Stimulated activated naive B cell treated with anti-CD40 and anti-IgM and Interleukin-4, amounts not matched to agents 10 μg/mL and 1 μg/mL and 100 μg/mL, for 72 hours (primary cell): ENCODE measurements at places on chromosomes 2 and 18.

DNA sequence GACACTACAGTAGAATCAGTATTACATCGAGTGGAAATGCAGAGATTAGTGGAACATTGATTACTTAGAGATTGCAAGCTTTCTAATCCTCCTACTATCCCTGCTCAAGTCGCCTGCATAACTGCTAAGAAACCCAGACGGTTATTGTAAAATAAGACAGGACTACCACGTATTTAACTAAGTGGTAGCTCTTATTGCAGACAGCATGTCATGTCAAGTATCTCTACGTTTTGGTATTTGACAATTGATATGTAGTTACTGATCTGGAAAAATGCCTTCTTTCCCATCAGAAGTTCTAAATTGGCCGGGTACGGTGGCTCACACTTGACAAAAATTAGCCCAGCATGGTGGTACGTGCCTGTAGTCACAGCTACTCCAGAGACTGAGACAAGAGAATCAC, 404.1 kb downstream of the CBLN2 start:
- no peak for DNase-seq

DNA sequence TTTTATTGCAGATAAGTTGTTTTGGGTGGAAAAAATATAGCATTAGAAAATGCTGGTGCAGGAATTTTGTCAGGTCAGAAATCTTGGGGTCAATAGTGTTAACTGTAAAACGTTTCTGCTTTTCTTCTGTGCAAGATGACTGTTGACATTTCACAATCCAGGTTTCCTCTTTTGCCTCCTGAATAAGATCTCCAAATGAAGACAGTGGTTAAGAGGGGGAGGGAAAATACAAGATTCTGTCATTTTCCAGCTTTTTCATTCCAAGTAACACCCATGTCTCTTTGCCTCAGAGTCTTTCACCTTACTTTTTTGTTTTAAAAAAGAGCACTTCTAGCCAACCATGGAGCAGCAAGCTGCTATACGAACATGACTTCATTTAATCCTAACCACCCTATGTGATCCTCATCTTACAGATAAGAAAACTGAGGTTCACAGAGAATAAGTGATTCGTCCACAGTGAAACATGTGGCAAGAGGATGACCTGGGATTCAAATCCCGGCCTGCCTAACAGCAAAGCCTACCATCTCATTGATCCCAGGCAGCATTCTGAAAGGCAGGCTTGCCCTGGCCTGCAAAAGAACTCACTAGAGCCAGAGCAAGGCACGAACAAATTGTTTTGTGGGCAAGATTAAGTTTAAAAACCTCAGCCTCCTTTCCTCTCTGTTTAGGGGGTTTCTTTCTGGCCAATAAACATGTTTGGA, 3.0 kb downstream of the PLEK start:
- no peak for DNase-seq

GRCh38 chr18:46265196-46266156, 161.3 kb downstream of the HAUS1 start:
- no peak for DNase-seq

GRCh38 chr18:9441061-9441460, 34.3 kb upstream of the RALBP1 start:
- DNase-seq: no peak

GRCh38 chr2:191311-192190, 72.3 kb downstream of the SH3YL1 start:
- no peak for DNase-seq

DNA sequence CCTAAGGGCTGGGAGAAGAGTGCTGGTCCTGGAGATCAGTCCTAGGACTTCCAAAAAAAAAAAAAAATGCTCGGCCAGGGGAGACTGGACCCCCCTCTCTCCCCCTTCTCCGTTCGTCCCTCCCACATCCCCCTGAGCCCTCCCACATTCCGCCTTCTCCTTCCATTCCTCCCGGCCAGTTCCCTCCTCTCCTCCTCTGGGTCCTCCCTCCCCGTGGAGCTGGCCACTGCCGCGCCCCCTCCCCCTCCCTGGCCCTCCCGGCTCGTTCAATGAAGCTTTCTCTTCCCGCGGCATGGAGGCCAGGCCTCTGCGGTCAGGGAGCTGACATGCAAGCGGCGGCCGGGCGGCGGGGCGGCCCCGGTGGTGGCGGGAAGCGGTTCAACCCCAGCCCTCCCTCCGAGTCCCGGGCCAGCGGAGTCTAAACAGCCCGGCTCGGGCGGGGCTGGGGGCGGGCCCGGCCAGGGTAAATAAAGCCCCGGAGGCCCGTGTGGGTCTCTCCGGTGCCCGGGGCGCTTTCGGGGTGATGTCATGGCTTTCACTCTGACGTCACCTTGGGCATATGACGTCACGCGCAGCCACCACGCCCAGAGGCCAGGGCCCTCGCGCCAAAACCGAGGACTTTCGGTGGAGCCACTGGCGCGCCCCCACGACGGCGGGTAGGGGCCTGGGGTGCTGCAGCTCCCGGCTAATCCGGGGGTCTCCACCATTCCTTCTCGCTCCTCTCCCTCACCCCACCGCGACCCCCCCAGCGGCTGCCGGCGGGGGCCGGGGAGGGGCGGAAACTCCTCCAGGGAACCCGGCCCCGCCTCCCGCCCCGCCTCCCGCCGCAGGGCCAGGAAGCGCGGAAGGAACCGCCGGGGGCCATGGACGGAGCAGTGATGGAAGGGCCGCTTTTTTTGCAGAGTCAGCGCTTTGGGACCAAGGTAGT, at the start of the genes DOK1 and LOXL3:
DOK1 (plus strand) TSS at position 829 of the 928 bp plus-strand sequence; CDS start at position 864, 35 bp downstream.
LOXL3 (minus strand) TSS at position 51 of the 928 bp plus-strand sequence. CDS start 1,308 bp downstream, outside the sequence.
- DNase-seq: peak; percentile 77
